COR-L47 (cell line): ENCODE measurements at places on chromosomes 7 and 10.

DNA sequence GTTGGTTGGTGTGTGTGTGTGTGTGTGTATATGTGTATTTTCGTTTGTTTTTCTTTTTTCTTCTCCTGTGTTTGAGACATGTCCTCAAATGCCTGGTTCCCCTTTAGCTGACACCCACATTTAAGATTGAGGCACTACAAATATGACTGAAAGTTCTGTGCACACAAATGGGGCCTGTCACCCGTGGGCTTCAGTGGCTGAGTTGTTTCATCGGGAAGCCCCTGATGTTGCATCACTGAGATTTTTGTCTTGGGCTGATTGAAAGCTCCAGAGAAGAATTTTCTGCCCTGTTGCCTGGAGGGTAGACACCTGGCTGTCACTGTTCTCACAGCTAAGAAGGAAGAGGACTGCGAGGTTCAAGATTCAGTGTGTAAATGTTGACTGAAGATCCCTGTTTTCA is 283.8 kb upstream of the C7orf33 start:
- no peak for DNase-seq

GRCh38 chr7:29158795-29159423 is 12.6 kb upstream of the CPVL start:
- no peak for DNase-seq

- DNase-seq = no peak
Observed at GRCh38 chr10:78042752-78043104, 9.1 kb downstream of the RPS24 start.

DNA sequence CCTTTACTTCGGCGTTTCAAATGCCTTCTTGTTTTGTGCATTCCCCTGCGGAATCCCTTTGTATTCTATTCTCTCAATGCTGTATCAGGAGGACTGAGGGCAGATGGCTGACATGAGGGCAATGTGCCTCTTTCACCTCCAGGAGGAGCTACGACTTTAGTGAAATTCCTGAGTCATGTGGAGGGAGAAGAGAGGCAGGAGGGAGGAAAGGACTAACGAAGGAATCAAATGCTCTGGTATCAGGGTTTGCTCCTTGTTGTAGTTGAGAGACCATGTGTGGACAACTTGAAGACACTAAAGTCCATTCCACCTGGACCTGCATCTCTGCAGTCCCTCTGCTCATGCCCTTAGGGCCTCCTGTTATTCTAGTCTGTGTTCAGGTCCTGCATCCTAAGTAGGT is 40.2 kb upstream of the PRSS58 start:
- DNase-seq = no peak

DNA sequence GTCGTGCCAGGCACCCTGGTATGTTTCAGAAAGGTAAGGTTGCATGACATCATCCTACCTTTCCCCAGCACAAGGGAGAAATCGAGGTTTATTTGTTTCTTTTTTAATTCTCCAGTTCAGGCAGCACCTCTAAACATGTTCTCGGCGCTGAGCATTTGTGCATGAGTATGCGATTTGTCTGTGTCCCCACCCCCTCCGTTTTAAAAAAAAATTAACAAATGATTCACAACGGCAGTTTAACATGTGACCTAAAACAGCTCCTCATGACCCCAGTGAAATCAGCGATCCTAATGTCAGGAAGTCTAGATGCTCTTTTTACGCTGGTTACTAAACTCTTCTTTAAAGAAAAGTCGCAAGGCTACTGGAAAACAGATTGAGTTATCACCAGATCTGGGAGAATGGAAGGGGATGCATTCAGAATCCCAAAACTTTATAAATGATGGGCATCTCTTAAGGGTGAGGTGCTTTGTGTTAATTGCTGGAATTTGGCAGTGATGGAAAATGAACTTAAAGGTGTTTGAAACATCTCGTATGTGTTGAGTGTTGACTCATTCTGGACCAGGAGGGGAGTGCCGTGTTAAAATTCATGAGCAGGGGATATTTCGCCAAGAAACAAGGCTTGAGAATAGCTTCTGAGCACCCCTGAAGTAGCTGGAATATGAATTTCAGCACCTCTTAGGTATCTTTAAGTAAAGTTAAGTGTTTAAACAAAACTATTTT is 106.8 kb upstream of the PDCD4 start:
- no peak for DNase-seq

DNA sequence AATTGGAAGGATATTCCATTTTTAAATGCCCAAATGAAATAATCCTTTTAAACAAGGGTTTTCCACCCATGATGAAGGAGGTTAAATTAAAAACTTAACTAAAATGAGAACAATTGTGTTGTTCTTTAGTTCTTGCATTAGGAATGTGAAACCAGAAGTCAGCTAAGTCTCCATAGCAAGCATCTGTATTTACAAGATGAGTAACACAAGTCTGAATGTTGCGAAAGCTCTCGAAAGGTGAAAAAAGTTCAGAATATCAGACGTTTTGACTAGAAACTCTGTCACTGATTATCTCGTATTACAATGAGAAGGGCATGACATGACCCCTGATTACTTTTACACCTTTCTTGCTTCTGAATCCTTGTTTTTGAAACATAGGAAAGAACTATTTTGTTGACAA is 149.6 kb downstream of the BICC1 start:
- DNase-seq = no peak

GRCh38 chr10:18719811-18720210 is 60.6 kb downstream of the ARL5B start:
- DNase-seq = no peak

GRCh38 chr10:97081621-97082235 is 104.0 kb downstream of the SLIT1 start:
- no peak for DNase-seq

- DNase-seq = no peak
Observed at GRCh38 chr10:13699216-13699615, 112.5 kb downstream of the PRPF18 start.

- DNase-seq = no peak
Observed at GRCh38 chr7:21414795-21415393, 13.0 kb upstream of the SP4 start.

DNA sequence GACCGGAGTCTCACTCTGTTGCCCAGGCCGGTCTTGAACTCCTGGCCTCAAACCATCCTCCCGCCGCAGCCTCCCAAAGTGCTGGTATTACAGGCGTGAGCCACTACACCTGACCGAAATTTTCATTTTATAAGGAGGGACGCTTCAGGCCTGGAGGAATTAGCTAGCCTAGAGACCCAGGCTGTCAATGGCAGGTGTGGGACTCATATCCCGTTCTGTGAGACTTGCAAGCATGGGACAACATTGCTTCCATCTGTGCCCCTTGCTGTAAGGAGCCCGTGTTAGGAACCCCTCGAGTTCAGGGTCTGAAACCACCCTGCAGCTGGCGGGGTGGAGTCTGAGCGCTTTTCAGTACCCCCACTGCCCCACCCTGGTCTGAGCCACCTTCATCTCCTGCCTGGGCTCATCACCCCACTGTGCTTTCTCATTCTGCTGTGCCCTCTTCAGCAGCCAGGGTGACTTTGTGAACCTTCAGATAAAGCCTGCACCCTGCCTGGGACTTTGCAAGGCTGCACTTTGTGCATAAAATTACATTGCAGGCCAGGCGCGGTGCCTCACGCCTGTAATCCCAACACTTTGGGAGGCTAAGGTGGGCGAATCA is 1.3 kb upstream of the DAGLB start:
- no peak for DNase-seq

DNA sequence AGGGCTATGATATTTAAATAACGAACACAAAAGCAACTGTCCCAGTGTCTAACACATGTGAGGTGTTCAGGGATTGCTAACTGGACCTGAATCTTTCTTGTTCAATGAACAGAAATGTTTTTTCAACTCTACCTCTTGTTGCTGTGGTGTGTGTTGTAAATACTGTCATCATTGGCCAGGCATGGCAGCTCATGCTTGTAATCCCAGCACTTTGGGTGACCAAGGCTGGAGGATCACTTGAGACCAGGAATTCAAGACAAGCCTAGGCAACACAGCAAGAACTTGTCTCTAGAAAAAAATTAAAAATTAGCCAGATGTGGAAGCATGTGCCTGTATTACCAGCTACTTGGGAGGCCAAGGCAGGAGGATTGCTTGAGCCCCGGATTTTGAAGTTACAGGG is 1250.9 kb downstream of the TYW1 start:
- DNase-seq = no peak
